ENCODE measurements at places on chromosomes 6 and 20.
A peak's percentile ranks its signal among the peaks of the same experiment; 100 is the strongest.

DNA sequence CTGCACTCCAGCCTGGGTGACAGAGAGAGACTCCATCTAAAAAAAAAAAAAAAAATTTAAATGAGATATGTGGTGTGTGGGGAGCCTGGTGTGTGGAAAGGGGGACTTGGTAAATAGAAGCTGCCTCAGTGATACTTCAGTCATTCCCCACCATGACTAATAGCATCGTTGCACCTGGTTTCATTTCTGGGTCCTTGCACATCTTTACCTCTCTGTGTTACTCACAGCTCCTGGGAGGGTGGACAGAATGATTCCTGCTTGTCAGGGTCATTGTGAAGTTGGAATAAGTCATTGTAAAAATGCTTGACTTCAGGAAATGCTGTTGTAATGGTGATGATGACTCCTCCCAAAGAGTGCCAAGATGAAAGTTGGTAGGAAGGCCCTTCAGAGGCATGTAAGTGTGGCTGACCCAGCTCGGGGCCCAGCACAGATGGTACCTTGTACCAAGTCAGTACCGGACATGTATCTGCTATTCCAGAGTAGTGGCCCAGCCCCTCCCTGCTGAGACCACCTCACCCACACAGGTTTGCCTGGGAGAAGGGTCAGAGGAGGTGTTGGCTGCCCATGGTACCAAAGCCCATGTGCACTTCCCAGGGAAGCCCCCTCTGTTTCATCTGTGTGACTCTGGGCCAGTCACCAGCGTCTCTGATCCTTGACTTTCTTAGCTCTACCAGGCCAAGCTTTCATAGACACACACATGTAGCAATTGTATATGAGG, 48.4 kb downstream of the PLAGL2 start:
- no peak for DNase-seq

DNA sequence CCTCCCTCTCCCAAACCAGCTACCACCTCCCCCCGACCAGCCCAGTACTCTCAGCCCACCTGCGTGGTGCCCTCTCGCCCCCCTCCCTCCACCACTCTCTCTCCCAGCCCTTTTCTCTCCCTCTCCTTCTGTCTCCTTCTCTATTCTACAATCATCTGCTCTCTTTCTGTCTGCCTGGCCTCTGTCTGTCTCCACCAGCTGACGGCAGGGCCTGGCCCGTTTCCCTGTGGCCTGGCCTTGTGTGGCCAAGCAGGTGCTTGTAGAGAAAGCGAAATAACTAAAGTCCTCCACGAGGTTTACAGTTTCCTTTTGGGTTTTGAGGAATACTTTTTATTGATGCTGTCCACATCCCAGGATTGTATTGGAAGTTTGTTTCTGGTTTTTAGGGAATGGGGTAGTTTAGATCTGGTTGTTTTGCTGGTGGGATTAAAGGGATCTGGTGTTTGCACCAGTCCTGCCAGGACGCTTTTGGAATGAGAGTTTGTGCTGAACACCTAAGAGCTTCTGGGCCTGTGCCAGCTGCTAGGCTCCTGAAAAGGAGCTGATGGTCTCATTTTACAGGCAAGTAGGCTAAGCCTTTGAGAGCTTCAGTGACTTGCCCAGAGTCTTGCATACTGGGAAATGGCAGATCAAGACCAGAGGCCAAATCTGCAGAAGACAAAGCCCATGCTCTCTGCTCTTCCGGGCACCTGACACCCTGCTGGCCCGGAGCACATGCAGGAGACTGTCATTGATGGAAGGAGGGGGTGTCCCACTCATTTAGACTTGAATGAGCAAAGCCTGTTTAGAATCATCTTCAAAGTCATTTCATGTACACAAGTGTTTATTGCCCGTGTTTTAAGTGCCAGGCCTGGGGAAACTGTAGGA, 161.7 kb downstream of the SYCP2 start:
- no peak for DNase-seq

DNA sequence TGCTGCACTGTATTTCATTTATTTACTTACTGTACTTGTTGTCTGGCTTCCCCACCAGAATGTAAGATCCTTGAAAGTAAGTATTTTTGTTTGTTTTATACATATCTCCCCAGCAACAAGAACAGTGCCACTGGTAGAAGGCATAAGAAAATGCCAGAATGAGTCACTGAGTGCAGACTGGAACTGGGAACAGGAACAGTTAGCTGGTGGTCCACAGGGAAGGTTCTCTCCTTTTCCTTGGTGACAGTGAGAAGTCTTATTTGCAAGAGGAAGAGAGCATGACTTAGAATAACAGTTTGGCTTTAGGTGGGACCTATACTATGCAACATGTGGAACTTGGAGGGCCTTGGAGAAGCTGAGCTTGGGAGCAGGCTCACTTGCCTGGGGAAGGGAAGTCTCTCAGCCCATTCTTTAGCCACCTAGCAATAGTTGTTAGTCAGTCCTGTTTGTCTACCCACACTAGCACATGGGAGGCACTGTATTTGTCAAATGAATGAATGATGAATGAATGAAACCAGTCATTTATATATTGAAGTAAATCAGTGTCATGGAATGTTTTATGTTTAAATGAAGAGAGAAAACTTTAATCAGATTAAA, 203.5 kb downstream of the KCNQ5 start:
- peak; percentile 22 for DNase-seq

- no peak for DNase-seq
These were observed 11.6 kb downstream of the RBCK1 start for GRCh38 chr20:419556-420165.

DNA sequence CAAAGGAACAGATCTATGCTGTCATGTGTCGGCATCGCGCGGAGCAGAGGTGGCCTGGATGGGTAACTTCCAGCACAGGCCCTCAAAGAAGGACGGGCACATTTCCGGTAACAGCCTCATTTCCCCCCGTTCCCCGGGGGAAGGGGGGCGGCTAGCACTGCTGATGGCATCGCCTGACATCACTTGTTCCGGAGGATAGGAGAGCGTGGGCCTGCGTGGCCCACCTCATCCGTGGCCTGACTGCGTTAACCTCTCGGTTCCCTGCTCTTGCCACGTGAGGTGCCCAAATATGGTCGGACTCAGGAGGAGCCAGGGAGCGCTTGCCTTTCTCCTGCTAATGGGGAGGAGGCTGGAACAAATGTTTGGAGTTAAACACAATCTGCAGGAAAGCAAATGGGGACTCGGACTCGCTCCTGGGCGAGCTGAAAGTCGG, at the start of gene AKAP12:
AKAP12 (plus strand) TSS at position 365 of the 433 bp plus-strand sequence. CDS start 596 bp downstream, outside the sequence.
- DNase-seq = peak; percentile 24

DNA sequence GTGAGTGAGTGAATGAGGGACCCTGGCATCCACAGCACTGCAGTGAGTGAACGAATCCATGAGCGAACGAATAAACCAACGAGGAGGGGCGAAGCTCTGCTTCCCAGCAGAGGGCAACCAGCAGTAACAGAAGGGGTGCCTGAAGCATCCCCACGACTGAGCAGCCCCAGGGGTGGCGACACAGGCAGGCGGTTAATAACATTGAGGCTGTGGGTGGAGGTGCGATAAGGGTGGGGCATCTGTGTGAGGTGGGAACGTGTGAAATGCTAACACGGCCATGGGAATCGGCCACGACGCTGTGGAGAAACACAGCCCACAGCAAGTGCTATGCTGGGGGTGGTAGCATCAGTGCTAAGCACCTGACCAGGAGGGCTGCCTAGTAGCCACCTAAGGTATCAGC, 75.9 kb downstream of the TAF4 start:
- no peak for DNase-seq

- DNase-seq = no peak
These were observed 273.9 kb downstream of the RFPL4B start for GRCh38 chr6:112620812-112621569.

DNA sequence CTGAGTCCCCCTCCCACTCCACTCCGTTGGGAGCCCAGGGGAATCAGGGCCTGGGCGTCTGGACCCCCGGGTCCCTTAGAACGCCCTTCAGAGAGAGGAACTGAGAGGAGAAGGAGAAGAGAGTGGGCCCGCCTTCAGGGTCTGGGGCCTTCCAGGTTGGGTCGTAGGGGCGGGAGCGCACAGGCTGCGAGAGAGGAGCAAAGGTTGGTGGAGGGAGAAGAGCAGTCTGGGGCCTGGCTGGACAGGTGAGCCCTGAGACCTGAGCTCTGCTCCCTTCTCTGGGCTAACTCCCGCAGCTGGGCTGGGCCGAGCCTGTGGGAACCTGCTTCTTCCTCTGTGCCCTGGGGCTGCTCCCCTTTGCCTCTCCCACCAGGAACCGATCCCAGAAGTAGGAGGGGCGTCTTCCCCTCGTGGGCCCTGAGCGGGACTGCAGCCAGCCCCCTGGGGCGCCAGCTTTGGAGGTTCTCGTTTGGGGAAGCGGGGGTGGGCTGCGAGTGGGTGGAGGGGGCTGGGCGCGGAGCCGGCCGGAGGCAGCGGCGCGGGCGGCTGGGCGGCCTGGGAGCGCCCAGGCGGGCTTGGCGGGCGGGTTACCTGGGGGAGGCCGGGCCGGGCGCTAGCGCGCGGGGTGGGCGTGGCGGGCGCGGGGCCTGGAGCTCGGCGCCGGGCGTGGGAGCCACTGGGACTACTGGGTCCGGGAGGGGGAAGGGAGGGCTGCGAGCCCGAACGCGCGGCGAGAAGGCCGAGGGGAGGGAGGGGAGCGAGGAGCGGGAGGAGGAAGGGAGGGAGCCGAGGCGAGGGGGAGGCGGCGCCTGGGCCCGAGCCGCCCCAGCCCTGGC, at the start of gene DDR1:
DDR1 (plus strand) TSS at position 835 of the 836 bp plus-strand sequence. CDS start 4,211 bp downstream, outside the sequence.
- DNase-seq = no peak

DNA sequence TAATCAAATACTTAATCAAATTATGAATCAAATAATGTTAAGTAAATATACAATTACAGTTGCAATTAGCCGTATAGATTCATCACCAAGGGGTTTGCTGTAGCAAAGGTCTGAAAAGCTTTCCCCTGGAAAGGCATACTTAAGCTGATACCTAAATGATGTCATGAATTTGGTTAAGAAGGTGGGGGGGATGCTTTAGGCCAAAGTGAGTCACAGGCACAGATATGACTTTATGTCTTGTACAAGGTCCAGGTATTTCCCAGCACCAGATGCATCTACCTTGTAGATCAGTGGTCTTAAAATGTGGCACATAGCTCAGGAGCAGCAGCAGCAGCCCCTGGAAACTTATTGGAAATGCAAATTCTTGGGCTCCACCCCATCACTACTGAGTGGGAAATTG, 557.3 kb upstream of the CDH4 start:
- DNase-seq = no peak

- no peak for DNase-seq
These were observed 182.0 kb downstream of the DOK5 start for GRCh38 chr20:54657268-54657826.

GRCh38 chr6:165186441-165187205, 122.8 kb downstream of the C6orf118 start:
- no peak for DNase-seq

- DNase-seq = no peak
These were observed 72.7 kb downstream of the MAP7 start for GRCh38 chr6:136477548-136477947.

DNA sequence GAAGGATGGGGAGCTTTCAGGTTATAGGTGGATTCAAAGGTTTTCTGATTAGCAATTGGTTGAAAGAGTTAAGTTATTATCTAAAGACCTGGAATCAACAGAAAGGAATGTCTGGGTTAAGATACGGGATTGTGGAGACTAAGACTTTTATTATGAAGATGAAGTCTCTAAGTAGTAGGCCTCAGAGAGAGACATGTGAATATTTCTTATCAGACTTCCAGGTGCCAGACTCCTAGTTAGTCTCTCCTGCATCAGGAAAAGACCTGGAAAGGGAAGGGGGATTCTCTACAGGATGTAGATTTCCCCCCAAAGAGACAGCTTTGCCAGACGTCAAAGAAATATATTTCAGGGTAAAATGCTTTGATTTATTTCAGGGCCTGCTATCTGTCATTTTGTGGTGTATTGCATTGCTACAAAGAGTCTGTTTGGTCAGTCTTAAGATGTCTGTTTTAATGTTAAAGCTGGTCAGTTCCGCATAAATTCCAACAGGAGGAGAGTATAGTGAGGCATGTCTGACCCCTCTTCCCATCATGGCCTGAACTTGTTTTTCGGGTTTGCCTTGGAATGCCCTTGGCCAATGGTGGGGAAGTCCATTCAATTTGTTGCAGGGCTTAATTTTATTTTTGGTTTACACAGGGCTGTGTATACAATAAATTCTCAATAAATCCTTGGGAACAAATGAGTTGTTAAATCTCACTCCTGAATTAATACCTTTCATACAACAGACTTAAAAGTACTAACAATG, 103.4 kb upstream of the RALGAPA2 start:
- DNase-seq = no peak

- DNase-seq = no peak
These were observed 6.7 kb downstream of the SRXN1 start for GRCh38 chr20:646107-646867.

GRCh38 chr6:40997234-40997957, 41.6 kb downstream of the UNC5CL start:
- no peak for DNase-seq

GRCh38 chr6:15409301-15410125, 163.6 kb downstream of the JARID2 start:
- no peak for DNase-seq

DNA sequence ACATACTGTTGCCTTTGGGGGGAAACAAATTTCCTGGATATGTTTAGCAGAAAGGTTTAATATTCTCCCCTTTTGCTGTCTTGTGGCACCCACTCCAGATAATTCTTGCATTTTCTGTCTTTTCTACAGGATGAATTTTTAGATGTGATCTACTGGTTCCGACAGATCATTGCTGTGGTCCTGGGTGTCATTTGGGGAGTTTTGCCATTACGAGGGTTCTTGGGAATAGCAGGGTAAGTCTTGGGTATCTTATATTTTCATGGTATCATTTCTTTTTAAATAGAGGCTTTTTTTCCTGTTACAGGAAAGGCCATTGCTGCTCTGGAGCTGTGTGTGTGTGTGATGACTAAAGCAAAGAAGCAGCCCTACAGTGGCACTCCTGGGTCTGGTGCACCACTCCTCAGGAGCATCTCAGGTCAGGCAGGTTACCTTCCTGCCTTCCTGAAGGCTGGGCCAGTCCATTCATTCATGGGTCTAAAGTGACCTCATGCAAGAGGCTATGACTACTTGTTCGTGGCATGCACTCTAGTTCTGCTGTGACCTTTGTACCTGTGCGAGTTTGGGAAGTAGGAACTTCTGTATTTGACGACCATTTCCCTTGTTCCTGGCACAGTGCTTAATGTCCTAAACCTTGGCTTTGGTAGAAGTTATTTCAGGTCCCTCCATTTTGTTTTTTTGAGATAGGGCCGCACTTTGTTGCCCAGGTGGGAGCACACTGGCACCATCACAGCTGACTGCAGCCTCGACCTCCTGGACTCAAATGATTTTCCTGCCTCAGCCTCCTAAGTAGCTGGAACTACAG, 2.2 kb downstream of the RAB5IF start:
- DNase-seq = no peak

DNA sequence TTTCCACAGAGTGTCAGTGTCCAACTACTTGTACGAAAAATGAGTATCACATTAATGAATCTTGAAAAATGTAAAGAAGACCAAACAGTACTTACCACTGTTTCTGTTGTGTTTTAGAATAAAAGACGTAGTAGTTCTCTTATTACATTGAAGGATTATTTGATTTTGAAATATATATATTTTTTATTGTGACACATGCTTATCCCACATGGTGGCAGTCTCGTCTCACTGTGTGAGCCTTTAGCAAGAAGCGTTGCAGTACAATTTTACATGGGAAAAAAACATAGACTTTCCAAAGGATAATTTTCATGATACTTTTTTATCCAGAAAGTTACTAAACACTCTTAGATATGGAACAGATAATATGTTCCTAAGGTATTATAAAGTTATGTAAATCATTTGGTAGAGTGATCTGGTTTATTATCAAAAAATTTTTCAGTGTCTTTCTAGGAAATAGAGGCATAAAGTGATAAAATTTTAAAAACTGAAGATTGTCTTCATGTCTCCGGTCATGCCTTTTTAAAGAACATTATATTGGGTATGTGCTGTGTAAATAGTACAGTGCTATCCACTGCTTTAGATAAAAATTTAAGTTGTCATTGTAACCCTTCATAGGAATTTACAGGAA, 117.5 kb upstream of the SAMD5 start:
- DNase-seq = no peak

- no peak for DNase-seq
These were observed 11.1 kb downstream of the SIGLEC1 start for GRCh38 chr20:3701061-3701998.
